ENCODE measurements at places on chromosomes 1 and 21.

- peak; percentile 7 for DNase-seq
Measured at GRCh38 chr1:83499998-83500397, 498.9 kb downstream of the TTLL7 start.

DNA sequence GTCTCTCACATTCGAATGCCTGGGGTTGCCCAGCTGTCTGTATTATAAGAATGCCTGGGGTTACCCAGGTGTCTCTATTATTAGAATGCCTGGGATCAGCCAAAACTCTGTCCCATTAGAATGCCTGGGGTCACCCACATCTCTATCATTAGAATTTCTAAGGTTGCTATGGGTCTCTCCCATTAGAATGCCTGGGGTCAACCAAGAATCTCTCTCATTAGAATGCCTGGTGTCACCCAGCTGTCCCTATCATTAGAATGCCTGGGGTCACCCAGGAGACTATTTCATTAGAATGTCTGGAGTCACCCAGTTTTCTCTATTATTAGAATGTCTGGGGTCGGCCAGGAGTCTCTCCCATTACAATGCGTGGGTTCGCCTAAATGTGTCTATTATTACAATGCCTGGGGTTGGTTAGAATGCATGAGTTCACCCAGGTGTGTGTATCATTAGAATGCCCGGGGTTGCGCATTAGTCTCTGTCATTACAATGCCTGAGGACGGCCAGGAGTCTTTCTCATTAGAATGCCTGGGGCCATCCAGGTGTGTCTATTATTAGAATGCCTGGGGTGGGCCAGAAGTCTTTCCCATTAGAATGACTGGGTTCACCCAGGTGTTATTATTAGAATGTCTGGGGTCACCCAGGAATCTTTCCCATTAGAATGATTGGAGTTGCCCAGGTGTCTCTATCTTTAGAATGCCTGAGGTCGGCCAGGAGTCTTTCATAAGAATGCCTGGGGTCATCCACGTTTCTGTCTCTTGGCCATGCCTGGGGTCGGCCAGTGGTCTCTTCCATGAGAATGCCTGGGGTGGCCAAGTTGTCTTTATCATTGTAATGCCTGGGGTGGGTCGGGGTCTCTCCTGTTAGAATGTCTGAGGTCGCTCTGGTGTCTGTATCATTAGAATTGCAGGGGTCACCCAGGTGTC is 59.6 kb downstream of the RNF187 start:
- DNase-seq = no peak

DNA sequence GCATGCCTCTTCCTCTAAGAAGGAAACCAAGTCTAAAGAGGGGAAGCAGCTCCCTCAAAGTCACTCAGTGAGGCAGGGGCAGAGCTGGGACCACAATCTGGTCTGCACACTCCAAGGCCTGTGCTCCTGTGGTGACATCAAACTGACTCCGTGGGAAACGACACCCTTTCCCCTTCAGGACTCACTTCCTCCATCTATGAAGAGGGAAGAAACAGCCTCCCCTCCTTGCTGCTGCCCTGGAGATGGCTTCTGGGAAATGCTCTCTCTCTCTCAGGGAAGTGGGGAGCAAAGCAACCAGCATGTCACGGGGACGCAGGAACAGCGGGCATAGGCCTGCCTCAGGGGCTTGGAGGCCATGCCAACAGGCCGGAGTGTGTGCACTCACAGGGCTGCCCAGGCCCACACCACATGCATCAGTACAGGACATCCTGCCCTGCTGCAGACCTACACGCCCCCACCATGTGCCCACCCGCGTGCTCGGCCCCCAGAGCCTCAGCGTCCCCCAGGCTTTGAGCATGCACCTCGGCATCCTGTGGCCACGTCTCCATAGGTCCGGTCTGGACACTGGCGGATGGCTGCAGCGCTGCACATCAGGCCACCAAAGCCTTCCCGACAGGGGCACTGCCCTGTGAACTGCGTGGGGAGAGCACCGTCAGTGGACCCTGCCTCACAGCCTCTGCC is 25.7 kb downstream of the LAMB3 start:
- no peak for DNase-seq

DNA sequence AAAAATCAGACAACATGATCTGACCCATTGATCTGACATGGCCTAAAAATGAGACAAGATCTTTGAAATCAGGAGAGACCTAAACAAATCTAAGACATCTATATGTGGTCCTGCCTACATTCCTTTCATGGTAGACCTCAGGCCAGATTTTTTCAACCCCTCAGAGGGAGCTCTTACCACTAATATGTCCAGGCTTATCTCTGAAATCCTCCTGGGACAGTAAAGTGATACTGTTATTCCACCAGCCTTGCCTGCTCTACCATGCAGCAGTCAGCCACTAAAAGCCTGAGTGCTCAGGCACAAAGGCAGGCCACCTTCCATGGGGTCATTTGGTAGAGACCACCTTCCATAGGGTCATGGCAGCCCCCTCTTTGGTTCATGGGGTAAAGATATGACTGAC is 126.9 kb downstream of the TBX15 start:
- DNase-seq = no peak

- DNase-seq = no peak
Measured at GRCh38 chr1:90561103-90561783, 155.9 kb downstream of the BARHL2 start.

DNA sequence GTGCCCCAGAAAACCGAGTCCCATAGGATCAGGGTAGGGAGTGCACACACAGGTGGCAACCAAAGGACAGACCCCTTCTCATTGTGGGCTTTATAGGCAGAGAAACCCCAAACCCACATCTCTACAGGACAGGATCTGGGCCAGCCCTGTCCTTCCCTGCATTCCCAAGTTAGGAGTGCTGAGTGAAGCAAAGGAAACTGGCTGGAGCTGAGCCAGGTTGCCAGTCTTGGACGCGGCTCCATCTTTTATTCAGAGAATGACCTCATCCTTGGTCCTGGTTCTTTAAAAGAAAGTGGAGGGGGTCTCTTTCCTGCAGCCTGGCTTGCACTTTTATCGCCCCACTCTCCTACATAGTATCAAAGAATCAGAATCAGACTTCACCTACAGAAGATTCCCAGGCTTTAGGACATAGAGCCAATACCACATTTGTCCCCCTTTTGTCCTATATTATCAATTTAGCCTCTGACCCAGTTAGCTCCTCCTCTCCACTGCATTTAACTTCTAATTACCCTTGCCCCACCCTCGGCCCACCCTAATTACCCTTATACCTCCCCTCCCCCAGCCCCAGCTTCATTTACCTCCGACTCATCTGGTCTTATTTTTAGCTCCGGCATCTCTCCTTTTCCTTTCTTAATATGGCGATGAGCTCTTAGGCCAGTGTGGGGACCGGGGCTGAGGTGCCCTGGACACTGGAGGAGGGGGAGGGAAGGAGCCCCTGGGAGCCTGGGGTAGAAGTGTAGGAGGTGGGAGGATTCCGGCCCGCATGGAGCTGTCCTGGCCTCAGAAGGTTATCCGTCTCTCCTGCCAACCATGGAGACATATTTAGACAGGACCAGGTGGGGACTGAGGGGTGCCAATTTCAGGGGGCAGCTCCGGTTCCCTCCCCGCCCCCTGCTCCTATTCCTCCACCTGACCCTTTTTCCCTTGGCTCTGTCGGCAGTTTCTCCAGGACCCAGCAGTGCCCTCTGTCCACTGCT is at the start of gene CASQ1:
Gene CASQ1, plus strand, starts transcription at position 927 of the 977 bp plus-strand sequence. CDS start 177 bp downstream, outside the sequence.
- no peak for DNase-seq

DNA sequence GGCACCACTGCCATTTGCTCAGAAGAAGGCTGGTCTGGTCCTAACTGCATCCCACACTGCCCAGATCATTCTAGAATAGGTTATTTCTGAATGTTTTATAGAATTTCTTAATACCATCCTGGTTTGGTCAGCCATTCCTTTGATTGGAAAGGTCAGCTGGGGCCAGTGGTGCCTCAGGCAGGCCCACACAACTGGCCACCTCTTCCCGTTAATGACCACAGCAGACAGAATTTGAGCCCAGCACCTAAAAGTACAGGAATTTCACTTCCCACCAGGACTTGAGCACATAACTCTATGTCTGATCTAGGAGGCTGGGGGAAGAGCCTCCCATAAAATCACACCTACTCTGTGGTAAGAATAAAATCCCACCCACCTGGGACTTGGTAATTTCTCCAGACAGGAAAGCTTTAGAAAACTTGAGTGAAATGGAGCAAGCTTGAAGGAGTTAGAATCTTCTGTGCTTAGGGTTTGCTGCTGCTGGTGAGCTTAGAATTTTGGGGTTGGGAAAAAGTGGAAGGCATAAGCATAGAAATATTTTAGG is 6.6 kb upstream of the PLA2G2C start:
- DNase-seq = no peak

GRCh38 chr1:185159966-185160365 is 3.0 kb downstream of the SWT1 start:
- DNase-seq = no peak
